ENCODE measurements at places on chromosomes 2 and 18.

DNA sequence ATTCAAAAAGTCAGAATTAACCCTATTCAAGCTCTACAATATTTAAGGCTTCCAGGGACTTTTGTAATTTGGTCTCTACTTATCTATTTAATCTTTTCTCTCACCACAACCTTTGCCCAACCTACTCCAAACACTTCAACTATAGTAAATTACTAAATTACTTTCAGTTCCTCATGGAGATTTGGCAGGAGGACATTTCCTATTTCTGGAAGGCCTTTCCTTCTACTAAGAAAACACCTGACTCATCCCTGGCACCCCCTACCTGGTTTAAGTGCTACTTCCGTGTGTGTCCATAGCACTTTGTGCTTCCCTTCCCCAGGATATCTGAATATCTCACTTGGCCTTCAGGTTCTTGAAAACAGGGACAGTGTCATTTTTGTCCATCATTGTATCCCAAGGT is 96.3 kb downstream of the UPP2 start:
- no peak for DNase-seq

GRCh38 chr2:110865188-110865587 is 132.8 kb downstream of the ACOXL start:
- peak; percentile 6 for DNase-seq

GRCh38 chr18:25446972-25447371 is 95.0 kb upstream of the ZNF521 start:
- no peak for DNase-seq

GRCh38 chr2:100470898-100471514 is 724 bp downstream of the NMS start:
- peak; percentile 7 for DNase-seq

DNA sequence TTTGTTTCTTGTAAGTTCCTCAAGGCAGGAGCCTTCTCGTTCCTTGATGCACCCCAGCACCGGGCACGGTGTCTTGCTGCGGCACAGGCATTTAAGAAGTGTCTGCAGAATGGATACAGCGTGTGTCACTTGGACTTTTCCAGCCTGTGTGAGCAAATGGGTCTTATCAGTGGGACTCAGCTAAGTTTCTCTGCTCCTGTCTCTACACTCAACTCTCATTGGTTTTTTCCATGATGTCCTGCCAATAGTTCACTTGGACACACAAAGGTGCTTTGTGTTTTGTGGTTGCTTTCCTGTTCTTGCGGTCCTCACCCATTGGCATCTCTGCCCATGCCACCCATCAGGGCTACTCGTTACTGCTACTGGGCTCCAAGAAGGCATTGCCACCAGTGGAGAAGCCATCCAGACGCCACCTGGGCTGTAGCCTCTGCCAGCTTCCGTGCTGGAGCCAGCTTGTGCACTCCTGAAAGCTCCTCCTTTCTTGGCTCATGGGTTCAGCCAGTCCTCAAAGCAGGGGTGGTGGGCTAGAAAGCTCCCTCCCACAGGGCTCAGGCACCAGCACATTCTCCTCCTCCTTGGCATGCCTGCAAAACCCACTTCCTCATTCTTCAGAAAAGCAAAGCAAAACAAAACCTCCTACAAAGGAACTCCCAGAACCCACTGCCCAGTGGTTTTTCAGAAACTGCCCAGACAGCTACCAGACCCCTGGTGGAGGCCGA is 41.4 kb downstream of the IL1R2 start:
- DNase-seq = peak; percentile 79

DNA sequence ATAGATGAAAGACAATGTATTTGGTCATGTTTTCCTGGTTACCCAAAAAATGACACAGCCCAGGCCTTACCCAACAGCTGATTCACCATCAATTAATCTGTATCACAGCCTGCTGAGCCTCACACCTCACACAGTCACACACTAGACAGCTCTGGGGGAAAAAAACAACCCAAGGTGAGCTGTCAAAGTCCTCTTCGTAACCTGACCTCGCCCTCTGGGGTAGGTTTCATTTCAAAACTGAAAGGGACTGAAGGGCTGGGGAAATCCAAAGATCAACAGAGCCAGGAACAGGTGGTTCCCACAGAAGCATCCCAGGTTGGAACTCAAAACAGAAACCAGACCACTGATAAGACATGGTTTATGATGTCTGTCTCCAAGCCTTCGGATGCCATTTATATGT is 18.2 kb upstream of the PCBP1 start:
- peak; percentile 6 for DNase-seq

DNA sequence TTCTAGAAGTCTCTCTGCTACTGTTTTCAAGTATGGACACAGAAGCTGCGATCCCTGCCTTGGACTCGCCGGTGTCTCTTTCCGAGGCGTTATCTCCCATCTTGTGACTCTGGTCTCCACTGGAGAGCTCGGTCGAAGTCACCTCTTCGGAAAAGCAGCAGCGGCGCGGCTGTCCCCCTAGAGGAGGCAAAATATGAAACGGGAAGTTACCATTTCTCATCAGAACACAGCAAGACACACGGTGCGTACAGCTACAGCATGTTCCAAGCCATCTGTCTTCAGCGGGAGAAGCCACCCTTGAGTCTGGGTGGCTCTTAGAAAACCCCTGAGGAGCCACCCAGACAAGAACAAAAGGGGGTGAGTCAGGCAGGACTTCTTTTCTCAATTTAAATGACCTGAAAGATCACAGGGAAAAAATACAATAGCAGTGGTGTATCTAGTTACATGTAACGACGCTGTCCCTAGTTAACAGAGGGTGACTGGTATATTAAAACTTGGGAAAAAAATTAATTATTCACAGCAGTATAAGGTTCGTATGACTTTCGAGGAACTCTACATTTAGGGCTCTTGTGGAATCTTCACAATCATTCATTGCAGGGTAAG is 114.8 kb downstream of the ZNF516 start:
- DNase-seq = no peak

GRCh38 chr2:121192576-121192975 is 92.4 kb downstream of the TFCP2L1 start:
- no peak for DNase-seq

- no peak for DNase-seq
Measured at GRCh38 chr18:22044474-22045220, 124.7 kb upstream of the GATA6 start.

DNA sequence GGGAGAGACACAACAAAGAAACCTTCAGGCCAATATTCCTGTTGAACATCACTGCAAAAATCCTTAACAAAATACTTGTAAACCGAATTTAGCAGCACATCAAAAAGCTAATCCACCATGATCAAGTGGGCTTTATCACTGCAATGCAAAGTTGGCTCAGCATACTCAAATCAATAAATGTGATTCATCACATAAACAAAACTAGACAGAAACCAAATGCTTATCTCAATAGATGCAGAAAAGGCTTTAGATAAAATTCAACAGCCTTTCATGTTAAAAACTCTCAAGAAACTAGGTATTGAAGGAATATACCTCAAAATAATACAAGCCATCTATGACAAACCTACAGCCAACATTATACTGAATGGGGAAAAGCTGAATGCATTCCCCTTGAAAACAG is 20.6 kb downstream of the GTF2A1L start:
- no peak for DNase-seq

- DNase-seq = no peak
Measured at GRCh38 chr2:65055422-65056214, 598 bp upstream of the CEP68 start.

DNA sequence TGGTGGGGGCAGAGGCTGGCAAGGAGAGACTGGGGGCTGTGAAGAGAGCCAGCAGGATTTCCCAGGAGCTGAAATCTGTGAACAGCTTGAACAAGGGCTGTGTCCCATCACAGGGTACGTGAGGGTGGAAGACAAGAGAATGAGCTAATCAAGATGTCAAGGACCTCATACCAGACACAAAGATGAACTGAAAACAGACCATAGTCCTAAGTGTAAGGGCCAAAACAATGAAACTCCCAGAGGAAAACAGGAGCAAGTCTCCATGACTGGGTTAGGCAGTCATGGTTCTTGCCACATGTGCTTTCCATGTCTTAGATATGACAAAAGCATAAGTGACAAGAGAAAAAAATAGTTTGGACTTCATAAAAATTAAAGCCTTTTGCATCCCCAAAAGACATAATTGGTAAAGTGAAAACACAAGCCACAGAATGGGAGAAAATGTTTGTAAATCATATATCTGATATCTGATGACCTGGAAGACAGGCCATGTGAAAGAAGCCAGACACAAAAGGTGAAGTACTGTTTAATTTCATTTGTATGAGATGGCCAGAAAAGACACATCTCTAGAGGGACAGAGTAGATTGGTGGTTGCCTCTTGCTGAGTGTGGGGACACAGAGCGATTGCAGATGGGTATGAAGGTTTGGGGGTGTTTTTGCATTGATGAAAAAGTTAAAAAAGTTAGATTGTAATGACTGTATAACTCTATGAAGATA is 67.6 kb downstream of the FHOD3 start:
- DNase-seq = no peak

DNA sequence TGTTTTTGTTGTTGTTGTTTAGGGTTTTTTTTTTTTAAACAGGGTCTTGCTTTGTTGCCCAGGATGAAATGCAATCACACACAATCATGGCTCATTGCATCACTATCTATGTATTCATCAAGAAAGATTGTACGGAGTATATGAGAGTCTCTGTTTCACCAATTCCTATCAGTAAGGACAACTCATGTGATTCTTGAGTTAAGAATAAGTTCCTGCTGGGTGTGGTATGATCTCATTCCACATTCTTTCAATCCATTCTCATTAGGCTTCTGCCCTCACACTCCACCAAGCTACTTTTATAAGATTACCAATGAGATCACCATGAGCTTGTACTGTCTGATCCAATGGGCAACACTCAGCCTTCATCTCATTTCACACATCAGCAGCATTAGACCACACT is 9.1 kb upstream of the AP1S3 start:
- DNase-seq = peak; percentile 93

GRCh38 chr2:184507254-184507653 is 91.1 kb upstream of the ZNF804A start:
- no peak for DNase-seq

DNA sequence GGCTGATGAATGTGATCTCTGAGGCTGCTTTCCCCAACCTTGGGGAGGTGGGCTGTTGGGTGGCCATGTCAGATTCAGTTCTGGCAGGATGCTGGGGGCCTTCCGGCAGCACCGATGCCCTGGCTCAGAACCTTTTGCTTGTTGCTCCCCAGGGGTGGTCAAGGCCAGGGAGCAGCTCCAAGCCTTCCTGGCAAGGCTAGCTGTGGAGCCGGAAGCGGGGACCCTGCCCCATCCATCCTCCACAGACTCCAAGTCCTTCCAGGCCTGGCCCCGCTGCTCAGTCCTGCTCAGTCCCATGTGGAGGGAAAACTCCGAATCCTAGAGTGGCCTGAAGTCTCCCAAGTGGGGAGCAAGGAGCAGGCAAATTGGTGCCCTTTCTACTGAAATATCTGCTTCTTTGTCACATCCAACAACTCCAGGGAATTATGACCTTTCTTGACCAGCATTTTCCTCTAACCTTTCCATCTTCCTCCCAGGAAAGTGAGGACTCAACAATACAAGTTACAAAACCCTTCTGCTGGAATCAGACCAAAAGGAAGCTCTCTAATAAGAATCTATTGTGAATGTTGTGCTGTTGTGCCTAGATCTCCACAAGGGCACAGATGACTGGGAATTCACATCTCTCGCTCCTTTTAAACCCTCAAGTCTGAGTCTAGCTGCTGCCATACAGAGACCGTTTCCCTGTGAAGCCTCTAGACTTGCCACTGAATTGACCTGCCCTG is 134.0 kb downstream of the MCFD2 start:
- DNase-seq = no peak

GRCh38 chr2:176093145-176093897 is 800 bp downstream of the HOXD13 start:
- DNase-seq = no peak

DNA sequence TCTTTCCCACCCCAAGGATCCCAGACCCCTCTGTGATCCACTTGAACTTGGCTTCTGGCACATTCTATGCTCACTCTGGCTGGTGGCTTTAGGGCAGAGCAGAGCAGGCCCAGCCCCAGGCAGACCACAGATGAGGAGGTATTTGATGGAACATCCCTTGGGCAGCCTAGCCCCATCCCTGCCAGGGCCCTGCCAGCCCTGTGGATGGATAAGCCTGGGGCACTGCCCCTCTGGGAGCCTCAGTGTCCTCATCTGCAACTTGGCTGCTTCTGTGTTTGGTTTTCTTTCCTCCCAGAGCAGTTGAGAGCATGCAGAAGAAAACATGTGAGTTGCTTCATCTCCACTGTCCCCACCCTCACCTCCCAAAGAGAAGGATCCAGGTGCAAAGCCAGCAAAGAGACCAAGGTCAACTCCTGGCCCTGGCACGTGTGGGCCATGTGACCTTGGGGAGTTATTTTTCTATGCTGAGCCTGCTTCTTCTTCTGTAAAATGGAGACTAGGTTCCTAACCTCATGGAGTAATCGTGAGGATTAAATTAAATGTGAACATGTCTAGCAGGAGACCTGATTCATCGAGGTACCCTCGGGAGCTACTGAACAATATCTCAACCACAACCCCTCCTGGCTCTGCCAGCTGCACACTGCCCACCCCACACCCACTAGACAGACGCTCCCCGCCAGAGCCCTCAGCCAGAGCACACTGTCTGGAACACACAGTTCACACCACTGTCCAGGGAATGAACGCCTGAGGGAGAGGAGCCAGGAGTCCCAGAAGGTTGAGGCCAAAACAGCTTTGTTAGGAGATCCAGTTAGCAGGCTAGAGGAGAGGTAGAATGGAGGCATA is 14.6 kb upstream of the TNS1 start:
- no peak for DNase-seq

DNA sequence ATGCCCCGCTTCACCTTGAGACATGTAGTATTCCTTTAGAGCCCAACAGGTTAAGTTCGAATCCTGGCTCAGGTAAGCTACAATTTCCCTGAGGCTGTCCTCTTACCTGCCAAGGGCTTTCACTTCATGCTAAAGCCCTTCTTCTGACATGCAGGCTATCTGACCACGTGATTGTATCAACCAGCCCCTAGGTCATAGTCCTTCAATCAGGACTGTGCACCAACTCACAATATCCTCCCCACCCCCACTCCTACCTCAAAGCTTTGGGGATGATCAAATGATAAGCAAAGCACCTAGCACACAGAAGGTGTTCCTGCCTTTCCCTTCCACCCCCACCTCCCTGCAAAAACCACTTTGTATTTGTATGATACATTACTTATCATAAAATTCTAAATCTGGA is 78.9 kb downstream of the AAK1 start:
- no peak for DNase-seq

DNA sequence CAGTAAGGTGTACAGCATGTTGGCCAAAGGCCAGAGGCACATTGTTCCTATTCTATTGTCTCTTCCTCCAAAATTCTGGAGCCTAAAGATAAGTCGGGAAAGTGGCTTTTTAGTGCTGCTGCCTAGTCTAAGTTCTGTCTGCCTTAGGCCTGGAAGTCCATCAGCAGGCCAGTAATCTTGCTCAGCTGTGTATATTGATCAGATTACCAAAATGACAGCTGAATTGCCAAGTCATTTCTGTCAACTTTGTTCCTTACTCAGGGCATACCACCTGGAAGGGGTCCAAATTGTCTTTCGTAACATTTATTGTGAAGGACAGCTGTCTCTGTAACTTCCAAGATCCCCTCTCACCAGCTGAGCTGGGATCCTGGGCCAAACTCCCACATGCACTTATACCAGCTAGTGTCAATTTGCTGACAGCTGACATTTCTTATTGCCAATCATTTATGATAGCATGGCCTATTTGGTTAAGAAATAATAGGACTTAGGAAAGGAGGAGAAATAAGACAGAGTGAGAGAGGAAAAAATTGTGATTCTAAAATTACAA is 116.8 kb upstream of the FSHR start:
- DNase-seq = no peak

- no peak for DNase-seq
Measured at GRCh38 chr2:207119048-207119447, 46.7 kb downstream of the KLF7 start.
